ENCODE measurements at places on chromosomes 7 and 10. TPM values are rescaled to one million over a fixed set of nuclear protein-coding genes. Genes with fewer than 3 reads are reported as not detected.

CALHM3 gene
- total RNA-seq = not detected

IL15RA gene
- 4.4 TPM for total RNA-seq

FOXI2 gene
- total RNA-seq = not detected

DYNC1I1 gene
- total RNA-seq = 0.08 TPM

NKX2-3 gene
- total RNA-seq = not detected

OR2A1 gene
- 0.19 TPM for total RNA-seq

LBX1 gene
- not detected for total RNA-seq

RADIL gene
- total RNA-seq = not detected

OPN1SW gene
- not detected for total RNA-seq

- DNase-seq = no peak
Observed at GRCh38 chr10:4543938-4544533, 282.0 kb upstream of the AKR1E2 start.

DNA sequence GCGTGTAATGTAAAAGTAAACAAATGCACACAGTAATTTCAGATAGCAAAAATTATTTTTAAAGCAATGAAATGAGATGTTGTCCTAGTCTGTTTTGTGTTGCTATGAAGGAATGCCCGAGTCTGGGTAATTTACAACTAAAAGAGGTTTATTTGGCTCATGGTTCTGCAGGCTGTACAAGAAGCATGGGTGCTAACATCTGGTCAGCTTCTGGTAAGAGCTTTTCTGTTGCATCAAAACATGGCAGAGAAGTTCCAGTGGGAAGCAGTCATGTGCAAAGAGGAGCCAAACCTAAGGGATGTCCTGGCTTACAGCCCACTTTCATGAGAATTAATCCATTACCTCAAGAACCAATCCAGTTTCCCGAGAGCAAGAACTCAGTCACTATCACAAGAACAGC is 62.9 kb upstream of the MNX1 start:
- DNase-seq = no peak

GRCh38 chr7:130361681-130362080 is 17.1 kb downstream of the CPA5 start:
- DNase-seq = no peak

- no peak for DNase-seq
Observed at GRCh38 chr7:128827248-128827958, 2.8 kb upstream of the FLNC start.

DNA sequence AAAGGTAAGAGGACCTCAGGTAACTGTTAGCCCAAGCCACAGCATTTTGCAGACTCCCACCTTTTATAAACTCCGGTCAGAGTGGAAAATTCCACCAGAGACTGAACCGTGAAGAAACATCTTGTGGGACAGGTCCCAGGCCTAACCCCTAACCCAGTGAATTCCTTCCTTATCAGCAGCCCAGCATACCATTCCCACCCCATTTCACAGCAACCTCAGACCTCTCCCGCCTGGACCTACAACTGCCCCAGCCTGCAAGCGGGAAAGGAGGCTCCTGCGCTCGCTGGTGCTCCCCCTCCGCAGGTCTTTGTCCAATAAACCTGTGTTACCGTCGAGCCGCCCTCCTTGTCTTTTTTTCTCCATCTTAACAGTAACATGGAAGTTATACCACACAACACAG is 736.6 kb downstream of the MAGI2 start:
- no peak for DNase-seq

DNA sequence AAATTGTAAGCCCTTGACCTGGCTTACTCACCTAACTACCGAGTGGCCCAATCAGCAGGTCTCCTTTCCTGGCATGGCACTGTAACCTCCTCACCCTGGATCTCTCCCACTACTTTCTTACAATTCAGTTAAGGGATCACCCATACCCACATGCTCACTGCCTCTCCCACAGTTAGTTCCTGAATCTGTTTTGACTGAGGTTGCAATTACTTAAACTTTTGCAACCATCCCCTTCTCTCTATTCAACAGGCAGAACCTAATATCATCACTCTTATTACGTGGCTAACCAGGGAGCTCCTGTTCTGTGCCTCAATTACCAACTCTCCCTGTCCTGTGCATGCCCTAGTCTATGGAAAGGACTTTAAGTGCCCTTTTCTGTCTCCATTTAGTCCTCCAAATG is 84.2 kb upstream of the IKZF1 start:
- DNase-seq = no peak

DNA sequence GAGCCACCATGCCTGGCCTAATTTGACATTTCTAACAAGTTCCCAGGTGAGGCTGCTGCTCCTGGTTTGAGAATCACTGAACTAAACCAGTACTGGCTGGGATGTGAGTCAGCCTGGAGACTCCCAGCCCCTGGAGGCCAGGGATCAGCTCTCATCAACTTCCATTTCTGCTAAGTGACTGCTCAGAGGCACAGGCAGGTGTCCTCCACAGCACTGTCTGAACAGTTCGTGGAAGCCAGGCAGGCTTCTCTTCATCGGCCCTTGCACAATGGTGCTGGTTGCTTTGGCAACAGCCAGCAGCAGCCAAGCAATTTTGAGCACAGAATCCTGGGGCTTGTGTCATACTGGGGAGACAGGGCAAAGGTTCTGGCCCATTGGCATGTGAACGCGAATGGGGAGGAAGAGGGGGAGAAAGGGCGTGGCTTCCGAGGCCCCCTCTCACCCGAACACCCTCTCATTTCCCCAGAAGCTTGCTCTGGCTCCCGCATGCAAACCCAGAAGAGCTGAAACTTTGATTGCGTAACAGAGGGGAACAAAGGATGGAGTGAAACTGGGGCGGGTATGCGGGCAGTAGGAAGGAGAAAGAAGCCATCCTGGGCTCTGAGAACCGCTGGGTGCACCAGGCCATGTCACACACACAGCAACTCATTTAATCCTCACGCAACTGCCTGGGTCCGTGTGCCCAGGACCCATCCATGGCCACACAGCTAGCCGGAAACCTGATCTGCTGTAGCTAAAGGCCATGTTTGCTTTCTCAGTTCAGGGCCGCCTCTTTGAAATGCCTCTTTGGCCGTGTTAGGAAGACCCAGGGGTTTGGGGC is 9.0 kb upstream of the POR start:
- no peak for DNase-seq

- DNase-seq = no peak
Observed at GRCh38 chr7:18894155-18894554, 223.3 kb downstream of the TWIST1 start.

- DNase-seq = no peak
Observed at GRCh38 chr10:105656856-105657255, 1015.8 kb downstream of the SORCS3 start.

DNA sequence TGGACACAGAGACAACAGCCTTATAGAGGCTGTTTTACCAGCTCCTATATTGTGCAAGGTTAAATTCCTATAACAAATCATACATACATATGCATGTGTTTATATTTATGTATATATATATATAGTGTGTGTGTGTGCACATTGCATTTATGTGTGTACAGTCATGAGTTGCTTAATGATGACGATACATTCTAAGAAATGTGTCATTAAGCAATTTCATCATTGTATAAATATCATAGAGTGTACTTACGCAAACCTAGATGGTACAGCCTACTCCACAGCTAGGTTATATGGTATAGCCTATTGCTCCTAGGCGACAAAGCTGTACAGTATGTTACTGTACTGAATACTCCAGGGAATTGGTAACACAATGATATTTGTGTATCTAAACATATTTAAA is 30.1 kb upstream of the TNKS2 start:
- DNase-seq = no peak

DNA sequence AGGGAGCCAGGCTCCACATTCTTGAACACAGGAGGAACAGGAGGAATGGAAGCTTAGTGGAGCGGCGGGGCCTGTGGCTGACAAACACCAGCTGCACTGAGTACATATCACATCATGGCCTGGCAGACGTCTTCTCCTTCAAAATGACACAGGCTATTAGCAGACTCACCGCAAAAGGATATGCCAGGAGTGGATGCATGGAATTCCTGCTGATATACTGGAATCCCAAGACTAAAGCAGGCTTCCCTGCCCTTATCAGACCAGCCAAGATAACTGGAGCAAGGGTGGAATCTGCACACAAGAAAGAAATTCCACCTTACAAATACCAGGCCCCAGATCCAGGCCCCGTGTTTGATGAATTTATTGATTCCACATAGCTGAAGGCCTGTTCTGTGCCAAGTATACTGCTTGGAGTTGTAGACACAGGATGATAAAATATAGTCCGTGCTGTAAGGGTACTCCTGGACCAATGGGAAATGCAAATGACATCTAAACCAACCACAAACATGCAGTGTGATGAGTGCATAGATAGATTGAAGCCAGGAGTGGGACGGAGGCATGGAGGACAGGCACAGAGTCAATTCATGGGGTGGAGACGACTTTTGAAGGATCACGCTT is 480.5 kb upstream of the ZMIZ1 start:
- no peak for DNase-seq

DNA sequence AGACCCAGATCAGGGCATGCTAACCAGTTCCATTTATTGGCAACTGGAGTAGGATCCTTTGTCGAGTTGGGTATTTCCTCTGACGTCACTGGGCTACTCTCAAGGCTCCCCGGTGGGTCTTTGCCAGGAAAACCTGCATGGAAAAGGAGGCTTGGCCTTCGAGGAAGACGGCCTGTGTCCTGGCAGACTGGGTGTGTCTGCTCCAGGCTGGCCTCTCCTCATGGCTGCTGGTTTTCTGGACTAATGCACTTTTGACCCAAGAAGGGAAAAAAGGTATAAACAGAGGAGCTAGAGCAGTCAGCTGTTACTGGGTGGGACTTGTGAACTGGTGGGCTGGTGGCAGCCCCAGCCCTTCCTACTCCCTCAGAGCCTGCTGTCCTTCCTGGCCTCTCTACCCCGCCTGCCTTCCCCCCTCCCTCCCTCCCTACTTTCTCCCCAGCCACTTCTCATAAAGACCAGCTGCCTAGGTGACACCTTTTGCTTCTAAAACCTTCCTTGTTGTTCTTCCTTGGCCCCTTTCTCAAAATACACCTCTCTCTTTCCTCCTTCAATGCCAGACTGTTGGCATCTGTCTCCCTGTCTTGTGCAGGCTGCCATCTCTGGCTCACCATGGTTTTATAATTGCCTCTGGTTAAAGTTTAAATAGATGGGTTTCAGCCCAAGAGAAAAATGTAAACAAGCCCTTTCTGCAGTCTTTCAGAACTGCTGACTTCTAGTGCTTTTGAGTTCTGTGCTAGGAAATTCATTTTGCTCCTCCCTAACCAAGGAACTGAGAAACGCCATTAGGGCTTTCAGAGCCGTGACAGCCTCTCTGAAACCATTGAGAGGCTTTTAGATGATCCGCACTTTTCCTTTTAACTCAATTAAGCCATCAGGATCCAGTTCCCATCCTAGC is 101.8 kb upstream of the MKLN1 start:
- no peak for DNase-seq

DNA sequence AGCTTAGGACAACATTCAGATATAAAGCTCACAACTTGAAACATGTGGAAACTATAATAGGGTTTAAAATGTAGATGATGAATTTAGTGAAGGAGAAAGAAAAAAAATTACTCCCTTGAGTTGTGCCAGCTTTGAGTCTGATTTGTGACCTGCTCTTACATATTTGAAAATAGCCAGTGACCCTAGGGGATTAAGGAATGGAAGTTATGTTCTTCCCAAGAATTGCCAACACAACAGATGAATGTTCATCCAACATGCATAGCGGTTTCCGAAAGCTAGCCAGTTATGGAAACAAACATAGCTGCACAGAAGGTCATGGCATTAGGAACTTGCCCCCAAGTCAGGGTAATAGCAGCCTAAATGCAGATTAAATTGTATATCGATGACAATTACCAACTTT is 10.8 kb downstream of the TMEM196 start:
- no peak for DNase-seq

DNA sequence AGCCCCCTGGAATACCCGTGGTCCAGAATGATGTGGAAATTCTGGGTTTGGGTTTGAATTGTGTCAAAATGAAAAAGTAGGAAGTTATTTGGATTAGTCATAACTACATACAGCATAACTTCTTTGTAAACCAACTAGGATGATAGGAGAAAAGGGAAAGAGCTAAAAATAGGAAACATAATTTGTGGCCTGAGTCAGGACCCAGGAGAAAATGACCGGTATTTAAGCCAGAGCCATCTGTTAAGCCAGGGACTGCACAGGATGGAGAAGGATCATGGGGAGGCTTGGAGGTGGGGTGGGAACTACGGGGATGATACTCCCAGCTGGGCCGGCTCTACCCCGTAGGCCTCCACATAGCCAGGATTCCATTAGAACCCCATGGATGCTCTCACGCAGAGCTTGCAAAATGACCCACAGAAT is 98.6 kb downstream of the MYOF start:
- no peak for DNase-seq

- DNase-seq = no peak
Observed at GRCh38 chr10:80280071-80280800, 9.2 kb downstream of the MAT1A start.

DNA sequence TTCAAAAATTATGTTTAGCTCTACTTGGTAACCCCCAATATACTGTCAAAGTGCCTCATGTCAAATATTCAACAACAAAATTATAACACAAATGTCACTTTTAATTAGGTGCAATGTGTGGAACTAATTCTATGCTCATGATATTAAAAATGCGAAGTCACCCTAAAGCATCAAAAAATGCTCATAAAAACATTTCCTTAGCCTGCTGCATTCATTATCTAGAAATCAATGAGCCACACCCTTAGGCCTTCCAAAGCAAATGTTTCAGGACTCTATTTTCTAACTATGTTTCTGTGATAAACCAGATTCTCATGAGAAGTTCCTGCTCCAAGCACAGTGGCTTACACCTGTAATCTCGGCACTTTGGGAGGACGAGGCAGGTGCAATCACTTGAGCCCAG is 75.0 kb upstream of the ANK3 start:
- no peak for DNase-seq

Data from CD4-positive, alpha-beta T cell (primary cell).